Osteocyte (in vitro differentiated cells): ENCODE measurements at places on chromosomes 4 and X. TPM values are rescaled to one million over a fixed set of nuclear protein-coding genes. Genes with fewer than 3 reads are reported as not detected.

- H3K4me1 ChIP-seq: peaks cover 12% of the 10 kb centered on the region
- DNase-seq: no peak
- H3K27ac ChIP-seq: no peak overlapping the region
- H3K36me3 ChIP-seq: no peaks in the 10 kb centered on the region
Observed at GRCh38 chrX:103158317-103158621, 56.6 kb upstream of the BEX4 start.

DNA sequence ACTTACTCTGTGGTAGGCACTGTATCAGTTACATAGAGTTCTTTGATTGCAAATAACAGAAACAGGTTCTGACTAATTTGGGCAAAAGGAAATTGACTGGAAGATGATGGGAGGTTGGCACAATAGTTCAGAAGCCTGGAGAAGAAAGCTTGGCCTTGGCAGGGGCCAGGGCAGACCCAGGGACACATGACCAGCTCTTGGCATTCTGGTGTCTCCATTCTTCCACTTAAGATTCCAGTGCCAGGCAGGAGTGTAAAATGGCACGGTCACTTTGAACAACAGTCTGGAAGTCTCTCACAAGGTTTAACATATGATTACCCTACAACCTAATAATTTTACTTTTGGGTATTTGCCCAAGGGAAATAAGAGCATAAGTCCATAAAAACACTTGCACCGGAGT, 175.9 kb downstream of the BCOR start:
- H3K36me3 ChIP-seq: no peaks in the 10 kb centered on the region
- no peak overlapping the region for H3K4me3 ChIP-seq
- no peak for DNase-seq
- no peaks in the 10 kb centered on the region for H3K27me3 ChIP-seq
- H3K4me1 ChIP-seq: no peaks in the 10 kb centered on the region
- no peak overlapping the region for H3K27ac ChIP-seq

- peaks cover 3% of the 10 kb centered on the region for H3K36me3 ChIP-seq
- no peak overlapping the region for H3K27ac ChIP-seq
- H3K4me3 ChIP-seq: no peak overlapping the region
- no peaks in the 10 kb centered on the region for H3K27me3 ChIP-seq
Observed at GRCh38 chr4:128470492-128471053, 183.0 kb upstream of the PGRMC2 start.

DNA sequence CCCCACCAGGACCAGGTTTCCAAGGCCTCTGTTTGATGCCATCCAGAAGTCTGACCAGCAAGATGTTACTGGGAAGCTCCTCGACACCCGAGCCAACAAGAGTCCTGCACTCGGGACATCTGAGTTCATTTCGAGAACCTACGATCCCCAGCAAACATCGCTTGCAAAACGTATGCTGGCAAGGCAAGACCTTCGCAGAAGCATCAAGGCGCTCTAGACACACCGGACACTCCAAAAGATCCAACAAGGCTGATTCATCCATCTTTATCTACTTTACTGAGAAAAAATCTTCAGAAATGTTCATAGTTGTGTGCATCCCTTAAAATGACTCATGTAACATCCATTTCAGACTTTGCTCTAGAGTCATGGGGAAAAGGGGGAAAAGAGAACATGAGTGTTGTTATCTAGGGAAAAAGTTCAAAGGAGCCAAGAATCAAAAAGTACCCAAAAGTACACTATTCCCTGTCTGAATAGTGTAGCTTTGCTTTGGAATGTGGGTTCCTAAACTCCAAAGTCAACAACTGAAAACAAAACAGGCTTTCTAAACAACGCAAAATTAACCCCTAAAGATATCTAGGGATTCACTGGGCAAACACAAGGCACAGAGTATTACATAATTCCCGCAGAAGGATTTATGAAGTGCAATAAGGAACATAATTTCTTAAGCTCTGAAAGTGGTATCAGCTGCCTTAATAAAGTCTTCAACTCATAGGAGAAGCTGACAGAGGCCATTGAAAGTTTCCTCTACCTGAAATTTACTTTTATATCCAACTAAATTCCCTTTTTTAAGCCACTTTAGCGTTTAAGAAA, 1.6 kb downstream of the SH3RF1 start:
- H3K36me3 ChIP-seq: peaks cover 13% of the 10 kb centered on the region
- peak overlapping the region; percentile 84 for H3K27ac ChIP-seq
- H3K4me1 ChIP-seq: peaks cover 65% of the 10 kb centered on the region
- peak overlapping the region; percentile 92 for H3K4me3 ChIP-seq
- DNase-seq: no peak

DNA sequence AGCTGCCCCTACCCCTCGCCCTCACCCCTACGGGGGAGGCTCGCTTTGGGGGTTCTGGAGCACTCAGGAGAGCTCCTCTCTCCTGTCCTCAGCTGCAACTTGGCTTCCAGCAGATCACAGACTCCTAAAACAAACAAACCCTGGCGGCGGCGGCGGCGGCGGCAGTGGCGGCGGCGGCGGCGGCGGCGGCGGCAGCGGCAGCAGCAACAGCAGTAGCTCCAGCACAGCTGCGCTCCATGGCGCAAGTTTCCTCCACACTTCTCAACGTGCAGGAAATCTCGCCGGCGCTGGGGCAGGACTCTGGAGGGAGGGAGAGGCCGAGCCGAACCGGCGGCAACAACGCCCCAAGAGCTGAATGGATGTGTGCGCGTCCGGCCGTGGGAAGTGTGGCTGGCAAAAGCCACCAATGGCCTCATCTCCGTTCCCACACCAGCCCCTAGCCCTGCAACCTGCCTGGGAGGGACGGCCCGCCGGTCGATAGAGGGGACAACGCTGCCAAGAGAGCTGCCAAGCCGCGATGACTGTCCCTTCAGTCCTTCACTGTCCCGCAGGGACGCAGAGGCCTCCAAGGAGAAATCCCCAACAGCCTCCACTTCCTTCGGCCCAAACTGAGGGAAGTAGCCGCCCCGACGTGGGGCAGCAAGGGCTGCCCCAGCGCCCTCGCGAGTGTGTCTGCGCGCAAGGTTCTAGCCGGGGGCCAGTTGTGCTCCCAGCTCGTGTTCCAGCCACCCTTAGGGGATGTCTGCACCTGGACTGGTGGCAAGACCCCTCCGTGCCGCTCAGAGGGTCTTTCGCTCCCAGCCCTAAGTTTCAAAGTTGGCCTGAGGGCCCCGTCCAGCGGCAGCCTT, 775 bp downstream of the SHROOM4 start:
- H3K4me1 ChIP-seq: peaks cover 2% of the 10 kb centered on the region
- peak; percentile 82 for DNase-seq
- peak overlapping the region; percentile 77 for H3K4me3 ChIP-seq
- no peaks in the 10 kb centered on the region for H3K36me3 ChIP-seq
- H3K27ac ChIP-seq: no peak overlapping the region
- no peaks in the 10 kb centered on the region for H3K27me3 ChIP-seq

DNA sequence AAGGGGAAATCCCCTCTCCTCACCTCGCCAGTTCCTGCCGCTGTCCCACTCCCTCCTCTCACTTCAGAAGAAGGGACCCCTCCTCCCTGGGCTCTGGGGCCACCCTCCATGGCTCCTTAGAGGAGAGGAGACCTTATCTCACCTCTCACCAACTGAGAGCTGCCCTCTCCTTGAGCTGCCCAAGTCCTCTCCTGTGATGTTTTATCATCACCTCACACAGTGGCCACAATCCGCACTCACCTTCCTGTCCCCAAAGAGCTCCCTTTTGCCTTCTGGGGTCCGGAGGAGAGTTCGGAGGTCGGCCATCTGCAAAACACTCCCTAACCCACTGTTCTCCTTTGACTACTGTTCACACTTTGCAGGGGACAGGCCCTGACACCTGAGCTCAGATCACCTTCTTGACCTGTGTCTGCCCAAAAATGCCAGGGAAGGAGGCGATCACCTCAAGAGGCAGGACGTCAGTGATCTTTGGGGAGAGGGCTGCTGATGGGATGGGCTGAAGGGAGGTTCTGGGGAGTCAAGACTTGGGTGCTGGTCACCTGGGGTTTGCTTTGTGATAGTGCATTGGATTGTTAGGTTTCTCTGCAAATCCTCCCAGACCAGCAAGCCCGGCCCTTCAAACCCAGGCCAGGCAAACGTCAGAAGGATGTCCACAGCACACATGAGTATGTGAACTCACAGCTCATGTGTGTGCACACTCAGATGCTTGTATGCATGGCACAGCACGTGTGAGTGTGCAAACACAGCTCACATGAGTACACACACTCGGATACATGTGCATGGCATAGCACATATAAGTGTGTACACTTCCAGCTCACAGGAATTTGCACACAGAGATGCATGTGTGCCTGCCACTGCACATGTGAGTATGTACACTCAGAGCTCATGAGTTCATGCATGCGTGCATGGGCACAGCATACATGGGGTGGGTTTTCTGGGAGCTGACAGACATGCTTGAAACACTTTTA, 41.8 kb downstream of the HTRA3 start:
- H3K27ac ChIP-seq: no peak overlapping the region
- DNase-seq: no peak
- peaks cover 24% of the 10 kb centered on the region for H3K4me1 ChIP-seq
- H3K36me3 ChIP-seq: no peaks in the 10 kb centered on the region

DNA sequence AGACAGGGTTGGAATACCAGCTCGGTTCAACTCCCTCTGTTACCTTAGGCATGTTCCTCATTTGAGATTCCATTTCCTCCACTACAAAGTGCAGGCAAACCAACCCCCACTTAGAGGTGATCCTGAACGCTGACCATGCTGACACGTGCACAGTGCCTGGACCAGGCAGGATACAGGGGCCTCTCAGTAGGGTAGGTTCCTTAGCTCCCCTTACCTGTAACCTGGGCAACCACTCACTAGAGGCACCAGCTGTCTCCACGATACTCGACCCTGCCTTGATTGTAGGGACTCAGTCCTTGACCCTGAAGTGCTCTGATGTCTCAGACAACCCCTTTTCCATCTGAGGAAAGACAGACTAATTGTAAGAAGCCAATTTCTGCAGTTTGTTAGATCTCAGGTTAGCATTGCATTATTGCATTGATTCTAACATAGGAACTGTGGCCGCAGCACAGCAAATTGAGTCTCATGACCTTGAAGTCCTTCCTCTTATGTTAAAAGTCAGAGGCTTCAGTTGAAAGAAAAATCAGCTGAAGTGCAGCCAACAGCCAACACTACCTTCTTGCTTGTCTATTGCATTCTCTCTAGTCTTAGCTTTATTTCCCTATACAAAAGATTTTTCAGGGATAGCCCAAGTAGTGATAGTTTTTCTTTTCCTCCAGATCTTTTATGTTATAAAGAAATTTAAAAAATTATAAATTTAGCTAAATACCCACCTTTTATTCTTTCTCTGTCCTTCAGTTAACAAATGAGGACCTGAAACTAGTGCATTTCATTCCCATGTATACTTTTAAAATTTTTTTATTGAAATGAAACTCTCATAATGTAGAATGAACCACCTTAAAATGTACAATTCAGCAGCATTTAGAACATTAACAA, 11.2 kb upstream of the C1QTNF7 start:
- H3K27ac ChIP-seq: no peak overlapping the region
- no peaks in the 10 kb centered on the region for H3K27me3 ChIP-seq
- H3K36me3 ChIP-seq: no peaks in the 10 kb centered on the region
- H3K4me3 ChIP-seq: no peak overlapping the region
- H3K4me1 ChIP-seq: peaks cover 56% of the 10 kb centered on the region

DNA sequence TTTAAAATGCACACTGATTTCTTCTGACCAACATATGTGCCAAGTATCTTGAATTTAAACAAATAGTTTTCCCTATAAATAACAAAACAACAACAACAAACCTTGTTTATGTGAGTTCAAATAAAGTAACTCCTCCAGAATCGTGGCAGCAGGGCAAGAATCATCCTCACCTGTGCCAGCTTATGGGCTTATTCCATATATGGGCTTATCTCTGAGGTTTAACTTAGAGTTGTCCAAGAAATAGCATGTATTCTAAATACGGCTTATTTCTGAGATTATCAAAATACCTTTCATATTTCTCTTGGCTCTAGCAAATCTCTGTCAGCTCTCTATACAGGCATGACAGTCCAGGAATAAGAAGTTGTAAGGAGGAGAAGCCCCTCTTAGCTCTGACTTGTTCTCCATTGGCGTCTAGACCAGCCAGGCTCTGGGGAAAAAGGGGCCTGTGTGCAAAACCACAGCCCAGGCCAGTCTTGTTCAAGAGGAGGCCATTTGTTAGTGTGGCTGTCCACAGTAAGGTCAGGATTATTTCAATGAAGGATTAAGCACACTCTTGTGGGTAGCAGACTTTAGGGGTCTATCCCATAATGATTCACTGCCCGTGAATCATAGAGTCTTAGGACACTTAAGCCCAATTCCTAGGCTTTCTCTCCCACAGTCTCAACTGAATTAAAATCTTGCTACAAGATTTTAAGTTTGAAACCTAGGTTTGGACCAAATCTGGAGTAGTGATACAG, 63.2 kb downstream of the FRAS1 start:
- H3K4me3 ChIP-seq: no peak overlapping the region
- H3K4me1 ChIP-seq: no peaks in the 10 kb centered on the region
- no peak overlapping the region for H3K27ac ChIP-seq
- no peak for DNase-seq

DNA sequence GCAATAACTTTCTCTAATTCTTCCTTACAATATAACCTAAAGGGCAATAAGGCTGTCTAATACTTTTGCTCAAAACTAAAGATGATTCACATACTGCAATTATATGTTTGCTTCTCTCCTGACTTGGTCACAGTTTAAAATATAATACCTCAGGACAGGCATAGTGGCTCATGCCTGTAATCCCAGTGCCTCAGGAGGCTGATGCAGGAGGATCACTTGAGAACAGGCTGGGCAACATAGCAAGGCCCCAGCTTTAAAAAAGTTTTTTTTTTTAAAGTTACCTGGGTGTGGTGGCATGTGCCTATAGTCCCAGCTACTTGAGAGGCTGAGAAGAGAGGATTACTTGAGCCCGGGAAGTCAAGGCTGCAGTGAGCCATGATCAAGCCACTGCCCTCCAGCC, 229.7 kb upstream of the GALNT7 start:
- no peak overlapping the region for H3K27ac ChIP-seq
- H3K36me3 ChIP-seq: no peaks in the 10 kb centered on the region
- no peak for DNase-seq
- no peaks in the 10 kb centered on the region for H3K4me1 ChIP-seq
- peaks cover 14% of the 10 kb centered on the region for H3K27me3 ChIP-seq

- peaks cover 16% of the 10 kb centered on the region for H3K36me3 ChIP-seq
- no peak overlapping the region for H3K4me3 ChIP-seq
Observed at GRCh38 chr4:98352940-98353339, 91.8 kb downstream of the RAP1GDS1 start.

DNA sequence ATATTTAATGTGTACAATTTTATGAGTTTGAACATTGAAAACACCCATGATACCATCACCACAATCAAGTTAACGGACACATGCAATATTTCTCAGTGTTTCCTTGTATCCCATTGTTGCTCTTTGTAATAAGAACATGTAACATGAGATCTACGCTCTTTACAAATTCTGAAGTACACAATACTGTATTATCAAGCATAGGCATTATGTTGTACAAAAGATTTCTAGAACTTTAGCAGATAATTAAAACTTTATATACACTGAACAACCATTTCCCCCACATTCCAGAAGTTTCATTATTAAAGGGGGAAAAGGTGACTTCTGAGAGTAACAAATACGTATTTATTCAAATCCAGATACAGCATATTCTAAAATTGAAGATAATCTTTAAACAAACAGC, 114.5 kb downstream of the SLC10A7 start:
- no peak overlapping the region for H3K27ac ChIP-seq
- DNase-seq: no peak
- H3K4me3 ChIP-seq: no peak overlapping the region
- peaks cover 9% of the 10 kb centered on the region for H3K4me1 ChIP-seq

Gene ARHGAP4
- total RNA-seq: 4.9 and 5.3 TPM in 2 replicates
